Ovary (tissue), 10 donors: ENCODE measurements at places on chromosomes 16 and 17. TPM values are rescaled to one million over a fixed set of nuclear protein-coding genes. Genes with fewer than 3 reads are reported as not detected.
A peak's percentile ranks its signal among the peaks of the same experiment; 100 is the strongest.

DNA sequence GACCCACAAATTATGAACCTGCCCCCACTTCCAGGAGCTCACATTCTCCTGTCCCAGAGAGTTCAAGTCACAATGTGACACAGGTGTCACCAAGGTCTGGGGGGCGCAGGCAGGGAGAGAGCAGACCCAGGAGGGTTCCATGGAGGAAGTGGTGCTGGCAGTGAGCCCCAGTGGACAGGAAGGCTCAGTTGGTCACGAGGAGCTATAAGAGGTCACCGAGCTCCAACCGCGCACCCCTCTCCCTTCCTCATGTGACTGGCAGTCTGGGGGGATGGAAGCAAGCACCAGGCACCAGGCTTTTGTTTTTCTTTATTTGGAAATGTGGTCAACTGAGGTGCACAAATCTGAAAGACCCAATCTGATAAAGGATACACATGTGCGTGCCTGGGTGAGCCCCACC lies 2.5 kb downstream of the ITGAD start:
- no peaks in the 10 kb centered on the region for H3K36me3 ChIP-seq
- DNase-seq: no peak
- H3K4me1 ChIP-seq: no peaks in the 10 kb centered on the region
- H3K27me3 ChIP-seq: no peaks in the 10 kb centered on the region
- H3K27ac ChIP-seq: no peak overlapping the region

DNA sequence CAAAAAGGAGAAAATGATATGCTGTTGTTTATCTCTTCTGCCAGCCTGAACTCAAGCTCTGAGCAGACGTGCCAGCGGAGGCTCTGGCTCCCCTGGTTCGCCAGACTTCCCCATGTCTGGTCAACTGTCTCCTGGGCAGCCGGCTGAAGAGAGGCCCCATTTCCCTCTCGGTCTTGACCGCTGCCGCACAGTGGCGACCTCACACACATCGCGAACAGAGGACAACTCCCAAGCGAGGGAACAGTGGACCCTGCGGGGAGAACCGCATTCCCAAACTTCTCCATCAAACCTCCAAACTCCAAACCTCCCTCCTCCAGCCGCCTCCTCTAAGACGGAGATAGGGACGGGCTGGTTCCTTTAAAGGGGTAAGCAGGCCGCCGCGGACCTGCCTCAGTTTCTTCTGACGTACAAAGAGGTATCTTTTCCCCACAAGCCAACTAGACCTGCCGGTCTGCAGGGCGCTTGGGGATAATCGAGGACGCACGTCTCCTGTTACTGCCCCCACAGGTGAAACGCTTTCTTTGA lies 24.9 kb upstream of the RFFL start:
- peak; percentile 41 for DNase-seq
- peaks cover 6% of the 10 kb centered on the region for H3K4me1 ChIP-seq
- no peaks in the 10 kb centered on the region for H3K36me3 ChIP-seq
- peak overlapping the region; percentile 74 for H3K4me3 ChIP-seq
- H3K27ac ChIP-seq: peak overlapping the region; percentile 66

DNA sequence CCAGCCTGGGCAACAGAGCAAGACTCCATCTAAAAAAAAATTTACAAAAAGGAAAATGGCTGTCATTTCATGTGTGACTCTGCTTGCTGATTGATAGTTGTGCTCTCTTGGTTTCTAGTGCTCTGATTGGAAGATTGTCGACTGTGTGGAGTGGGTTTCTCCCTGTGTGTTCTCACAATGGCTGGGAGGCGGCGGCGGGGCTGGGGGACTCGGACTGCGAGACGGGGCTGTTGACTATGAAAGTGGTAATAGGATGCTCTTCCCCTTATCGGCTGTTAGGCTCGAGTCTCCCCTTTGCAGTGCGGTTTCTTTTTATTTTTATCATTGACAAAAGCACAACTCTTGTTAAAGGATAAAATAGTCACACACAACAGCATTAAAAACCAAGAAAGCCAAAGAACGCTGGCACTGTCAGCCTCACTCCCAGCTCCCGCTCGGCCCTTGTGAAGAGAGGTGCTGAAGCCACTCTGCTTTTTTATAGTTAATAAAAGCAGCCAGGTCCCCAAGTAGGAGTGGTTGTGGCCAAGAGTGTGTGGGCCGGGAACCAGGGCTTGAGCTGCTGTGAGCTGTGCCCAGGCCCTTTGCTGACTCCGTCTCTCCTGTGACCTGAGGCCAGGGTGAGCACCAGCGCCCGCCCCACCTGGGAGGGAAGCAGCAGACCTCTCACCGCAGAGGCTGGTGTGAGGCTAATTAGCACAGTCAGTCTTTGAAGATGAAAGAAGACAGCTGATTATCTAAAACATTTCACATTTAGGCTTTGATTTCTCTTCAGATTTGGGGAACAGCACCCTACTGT lies 36.5 kb downstream of the TBCD start:
- no peak overlapping the region for H3K4me3 ChIP-seq
- DNase-seq: no peak
- H3K27me3 ChIP-seq: no peaks in the 10 kb centered on the region
- no peaks in the 10 kb centered on the region for H3K36me3 ChIP-seq
- no peaks in the 10 kb centered on the region for H3K4me1 ChIP-seq

CHST4 gene
- total RNA-seq: not detected
